ENCODE measurements at places on chromosomes 7 and 10.

DNA sequence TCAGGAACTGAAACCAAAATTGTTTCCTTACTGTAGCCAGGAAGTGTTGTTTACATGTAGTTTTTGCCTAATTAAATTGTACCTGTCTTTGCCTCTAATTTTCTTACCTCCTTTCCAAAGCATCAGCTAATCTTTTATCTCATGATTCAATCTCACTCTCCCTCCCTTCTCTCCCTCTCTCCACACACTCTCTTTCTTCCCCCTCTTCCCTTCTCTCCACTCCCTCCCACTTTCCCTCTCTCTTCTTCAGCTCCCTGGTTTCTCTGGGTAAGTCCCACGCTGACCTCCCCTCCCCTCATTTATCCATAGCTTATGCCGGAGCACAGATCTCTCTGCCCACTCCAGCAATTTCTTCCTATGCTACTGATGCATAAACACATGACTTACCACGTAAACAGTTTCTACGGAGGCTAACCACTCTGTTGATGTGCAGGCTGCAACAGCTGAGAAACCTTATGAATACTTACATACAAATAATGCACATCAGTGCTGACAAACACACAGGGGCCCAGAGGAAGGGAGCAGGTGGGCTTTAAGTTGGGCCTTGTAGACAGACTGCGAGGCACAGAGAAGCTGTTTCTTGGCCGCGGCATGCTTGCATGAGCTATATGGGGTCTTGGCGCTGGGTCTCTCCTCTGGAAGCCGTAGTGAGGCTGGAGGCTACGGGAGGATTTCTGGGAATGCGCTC is 174.4 kb upstream of the PLXNA4 start:
- DNase-seq: peak; percentile 31

GRCh38 chr7:121023194-121023593 is 34.7 kb downstream of the CPED1 start:
- DNase-seq: no peak

DNA sequence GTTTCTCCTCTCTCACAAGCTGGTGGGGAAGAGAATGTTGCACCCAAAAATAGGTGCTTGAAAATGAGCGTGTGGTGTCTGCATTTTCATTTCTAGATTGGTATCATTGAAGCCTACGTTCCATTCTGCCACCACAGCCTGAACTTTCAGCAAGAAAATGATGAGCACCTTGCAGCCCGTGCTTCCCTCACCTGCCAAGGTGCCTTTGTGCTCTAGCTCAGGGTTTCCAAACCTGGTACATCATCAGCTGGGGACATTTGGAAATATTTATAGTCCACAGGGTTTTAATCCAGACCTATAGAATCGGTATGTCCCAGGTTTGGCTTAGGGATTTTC is 701.2 kb downstream of the AUTS2 start:
- no peak for DNase-seq

- no peak for DNase-seq
These were observed 18.7 kb downstream of the HSPA12A start for GRCh38 chr10:116723428-116724281.

DNA sequence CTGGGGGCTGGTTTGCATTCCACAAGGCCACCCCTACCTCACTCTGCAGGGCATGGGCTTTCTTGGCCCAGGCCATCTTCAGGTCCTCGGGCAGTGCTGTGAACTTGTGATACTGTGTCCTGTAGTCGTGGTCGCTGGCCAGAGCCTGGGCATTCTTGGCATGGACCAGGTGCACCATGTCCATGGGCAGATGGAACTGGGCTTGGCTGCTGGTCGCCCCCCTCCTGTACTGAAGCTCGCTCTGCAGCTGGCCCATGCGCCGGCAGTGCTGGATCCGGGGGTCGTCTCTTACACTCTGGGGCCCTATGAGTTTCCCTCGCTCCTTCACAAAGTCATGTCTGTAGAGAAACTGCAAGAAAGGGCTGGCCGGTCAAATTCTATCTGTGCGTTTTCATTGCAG is 51.7 kb downstream of the HABP2 start:
- no peak for DNase-seq

DNA sequence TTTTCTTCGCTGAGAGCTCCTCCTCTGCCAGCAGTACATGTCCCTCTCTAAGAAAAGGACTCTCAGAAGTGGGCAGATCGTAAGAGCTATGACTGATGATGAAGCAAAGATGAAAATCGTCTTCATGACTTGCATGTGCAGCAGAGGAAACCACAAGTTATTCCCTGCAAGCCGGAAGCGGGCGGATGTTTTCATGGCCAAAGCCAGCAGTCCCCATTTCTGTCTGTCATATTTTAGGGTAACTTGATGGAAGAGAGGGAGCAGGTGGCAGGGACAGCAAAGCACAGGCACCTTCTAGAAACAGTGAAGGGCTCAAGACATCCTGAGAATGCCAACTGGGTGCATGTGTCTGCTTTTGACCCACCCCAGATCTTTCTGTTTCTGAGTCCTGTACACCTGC is 19.9 kb downstream of the KLF6 start:
- DNase-seq: no peak

DNA sequence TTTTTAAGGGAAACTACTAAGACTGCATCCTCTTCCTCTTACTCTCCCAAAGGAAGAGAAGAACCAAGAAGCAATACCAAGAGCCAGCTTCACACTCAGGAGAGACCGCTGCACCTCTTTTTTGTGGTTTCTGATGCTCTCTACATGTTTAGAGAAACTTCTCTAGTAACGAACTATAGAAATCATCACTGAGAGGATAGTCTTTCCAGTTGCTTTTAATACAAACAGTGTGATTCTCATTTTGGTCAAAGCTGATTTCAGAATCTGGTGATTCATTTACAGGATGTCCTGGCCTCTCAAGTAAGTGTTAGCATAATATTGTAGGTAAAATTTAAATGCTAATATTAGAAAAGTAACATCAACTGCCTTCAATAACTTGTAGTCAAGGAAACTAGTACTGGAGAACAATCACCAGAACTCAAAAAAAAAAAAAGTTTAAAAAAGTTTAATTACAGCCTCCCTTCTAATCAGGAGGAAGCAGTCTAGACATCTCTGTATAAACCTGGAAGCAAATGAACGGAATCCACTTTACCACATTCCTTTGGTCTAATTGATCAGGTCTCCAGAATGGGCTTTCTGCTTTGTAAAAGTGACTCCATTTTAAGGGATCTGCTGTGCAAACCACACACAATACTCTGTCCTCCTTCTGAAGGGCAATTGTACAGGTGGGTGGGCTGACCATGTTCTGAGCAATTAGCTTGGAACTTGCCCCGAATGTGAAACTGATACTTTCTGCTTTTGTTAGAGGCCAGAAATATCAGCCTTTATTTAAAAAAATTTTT is 3.0 kb downstream of the LAMB1 start:
- DNase-seq: no peak

DNA sequence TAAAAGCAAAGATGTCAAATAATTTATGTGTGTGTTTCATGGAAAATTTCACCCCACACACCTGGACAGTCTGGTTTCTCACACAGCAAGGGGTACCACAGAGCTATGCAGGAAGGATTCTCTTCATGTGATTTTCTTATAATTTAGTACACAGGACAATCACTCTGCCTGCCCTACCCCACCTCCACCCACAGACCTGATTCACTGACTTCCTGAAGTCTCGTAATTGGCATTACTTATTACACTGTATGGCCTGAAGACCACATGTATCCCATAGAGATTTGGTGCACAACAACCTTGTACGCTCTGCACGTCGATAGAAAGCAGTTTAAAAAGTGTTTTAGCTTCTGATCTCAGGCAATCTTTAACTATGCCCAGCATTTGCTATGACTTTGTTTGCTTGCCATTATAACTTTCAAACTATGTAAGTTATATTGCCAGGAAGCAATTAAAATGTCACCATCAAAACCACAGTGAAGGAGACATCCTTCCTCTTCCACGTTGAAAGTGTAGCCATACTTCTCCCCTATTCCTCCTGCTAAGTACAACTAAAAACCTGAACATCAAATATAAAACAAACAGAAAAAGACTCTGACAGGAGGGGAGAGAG is 279.4 kb upstream of the IMMP2L start:
- DNase-seq: no peak

GRCh38 chr7:126398851-126399529 is 853.8 kb downstream of the GRM8 start:
- no peak for DNase-seq

DNA sequence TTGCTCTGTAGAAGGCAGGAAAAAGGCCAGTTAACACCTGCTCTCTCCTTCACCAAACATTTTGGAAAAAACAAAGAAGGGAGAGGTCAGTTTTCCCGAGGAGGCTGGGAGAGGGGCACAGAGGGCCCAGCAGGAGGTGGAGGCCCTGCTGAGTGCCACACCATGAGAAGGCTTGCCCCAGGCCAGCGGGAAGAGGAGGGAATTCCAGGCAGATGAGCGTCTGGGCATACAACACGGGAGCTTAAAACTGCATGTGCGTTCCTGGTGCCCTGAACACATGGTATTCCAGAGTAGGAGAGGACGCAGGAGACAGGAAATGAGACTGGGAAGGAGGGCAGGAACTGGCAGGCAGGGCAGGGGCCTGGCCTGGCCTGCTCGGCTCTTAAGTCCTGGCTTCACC is 182.4 kb downstream of the CCDC3 start:
- no peak for DNase-seq

GRCh38 chr7:75619636-75620035 is 119.1 kb downstream of the HIP1 start:
- no peak for DNase-seq

DNA sequence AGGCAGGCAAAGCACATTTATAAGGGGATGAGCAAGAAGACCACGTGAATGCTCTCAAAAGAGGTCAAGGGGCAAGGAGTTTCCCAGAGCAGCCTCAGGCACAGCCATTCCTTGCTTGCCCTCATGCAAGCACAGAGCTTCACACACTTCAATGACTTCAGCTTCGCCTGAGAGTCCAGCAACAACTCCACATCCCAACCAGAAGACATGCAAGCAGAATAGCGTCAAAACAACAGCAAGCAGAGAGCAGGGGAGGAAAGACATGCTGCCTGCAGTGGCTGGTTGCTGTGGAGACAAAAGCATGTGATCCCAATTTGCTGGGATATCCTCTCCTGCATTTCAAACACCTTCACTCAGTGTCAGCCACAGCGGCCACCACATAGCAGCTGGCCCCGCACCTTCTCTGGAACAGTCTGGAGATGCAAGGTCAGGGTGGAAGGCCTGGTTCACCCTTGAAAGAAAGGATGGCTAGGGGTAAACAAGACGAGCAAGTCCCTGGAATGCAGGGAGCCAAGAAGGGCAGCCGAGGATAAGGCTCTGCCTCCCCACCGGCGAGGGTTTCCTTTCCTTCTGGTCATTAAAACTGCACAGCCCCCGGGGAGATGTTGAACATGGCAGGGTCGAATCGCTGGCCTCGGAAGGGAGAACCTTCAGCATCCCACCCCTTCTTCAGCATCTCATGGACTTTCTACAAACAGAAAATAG is 60.2 kb upstream of the CAMK2B start:
- peak; percentile 22 for DNase-seq

DNA sequence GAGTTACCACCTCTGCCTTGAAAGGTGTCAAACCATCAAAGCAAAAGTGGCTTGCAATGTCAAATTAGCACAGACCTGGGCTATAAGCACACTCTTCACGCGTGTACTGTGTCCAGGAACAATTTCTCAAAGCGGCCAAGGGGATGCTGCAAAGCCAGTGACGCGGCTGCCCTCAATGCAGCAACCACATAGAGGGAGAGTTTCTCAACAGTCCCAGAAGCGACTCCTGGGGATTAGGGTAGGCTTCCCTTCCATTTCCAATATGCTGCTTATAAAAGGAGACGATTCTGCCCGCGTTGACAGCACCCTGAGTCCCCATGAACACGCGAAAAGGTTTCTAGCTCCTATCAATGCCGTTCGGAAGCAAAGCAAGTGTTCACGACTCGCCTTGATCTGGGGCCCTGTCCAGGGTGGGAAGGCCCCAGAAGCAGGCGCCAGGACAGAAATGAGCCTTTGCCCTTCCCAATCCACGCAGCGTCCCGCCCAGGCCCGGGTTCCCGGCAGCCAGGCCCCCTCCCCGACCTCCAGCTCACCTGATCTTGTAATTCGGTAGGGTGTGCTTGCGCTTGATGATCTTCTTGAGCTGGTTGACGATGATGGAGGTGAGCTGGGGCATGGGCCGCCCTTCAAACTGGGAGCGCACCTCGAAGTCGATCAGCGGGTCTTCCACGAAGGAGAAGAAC is 1.3 kb downstream of the PDZD8 start:
- DNase-seq: peak; percentile 79

- DNase-seq: no peak
These were observed 16.9 kb upstream of the OTUD1 start for GRCh38 chr10:23422003-23422411.

GRCh38 chr10:96896884-96897589 is 64.9 kb downstream of the LCOR start:
- no peak for DNase-seq

GRCh38 chr7:15922002-15922401 is 235.5 kb upstream of the MEOX2 start:
- DNase-seq: no peak

DNA sequence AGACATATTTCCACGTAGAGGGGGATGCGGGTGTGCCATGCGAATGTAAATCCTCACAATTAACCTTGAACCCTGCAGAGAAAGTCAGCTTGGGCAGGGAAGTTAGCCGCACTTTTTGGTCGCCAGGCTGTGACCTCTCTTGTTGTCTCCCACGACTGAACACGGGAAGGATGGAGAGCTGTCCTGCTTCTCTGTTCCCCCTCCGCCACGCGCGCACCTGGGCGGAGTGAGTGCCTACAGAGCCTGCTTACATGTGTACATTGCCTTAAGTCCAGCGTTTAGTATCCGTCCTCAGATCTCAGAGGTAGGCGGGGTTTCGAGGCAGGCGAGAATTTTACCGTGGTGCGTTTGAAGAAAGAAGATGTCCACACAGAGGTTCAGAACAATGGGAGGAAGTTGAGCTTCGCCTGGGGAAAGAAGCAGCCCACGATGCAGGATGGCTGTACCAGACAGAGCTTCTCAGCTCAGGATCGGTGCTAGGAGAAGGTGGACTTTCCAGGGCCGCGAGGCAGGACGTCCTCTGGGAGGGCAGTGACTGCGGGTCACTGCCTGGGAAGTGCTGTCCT is 482 bp upstream of the ERCC6 start:
- DNase-seq: peak; percentile 50

DNA sequence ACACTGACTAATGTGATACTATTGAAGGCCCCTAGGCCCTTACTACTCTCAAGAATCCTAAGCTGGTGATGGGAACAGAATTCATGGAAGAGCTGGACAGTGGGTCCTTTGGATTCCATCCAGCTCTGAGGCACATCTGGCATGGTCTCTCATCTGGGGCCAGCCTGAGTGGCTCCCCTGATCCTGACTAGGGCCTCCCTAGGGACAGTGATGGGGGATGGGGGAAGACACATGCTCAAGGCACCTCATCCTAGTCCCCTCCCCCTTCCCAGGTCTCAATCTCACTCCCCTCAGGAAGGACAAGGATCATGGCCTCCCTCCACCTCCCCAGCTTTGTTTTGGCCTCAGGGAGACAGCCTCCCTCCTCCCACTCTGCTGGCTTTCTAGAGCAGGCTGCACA is 1.8 kb downstream of the KCNIP2 start:
- DNase-seq: no peak

GRCh38 chr10:31018962-31019361 is 12.7 kb downstream of the ZNF438 start:
- DNase-seq: no peak

DNA sequence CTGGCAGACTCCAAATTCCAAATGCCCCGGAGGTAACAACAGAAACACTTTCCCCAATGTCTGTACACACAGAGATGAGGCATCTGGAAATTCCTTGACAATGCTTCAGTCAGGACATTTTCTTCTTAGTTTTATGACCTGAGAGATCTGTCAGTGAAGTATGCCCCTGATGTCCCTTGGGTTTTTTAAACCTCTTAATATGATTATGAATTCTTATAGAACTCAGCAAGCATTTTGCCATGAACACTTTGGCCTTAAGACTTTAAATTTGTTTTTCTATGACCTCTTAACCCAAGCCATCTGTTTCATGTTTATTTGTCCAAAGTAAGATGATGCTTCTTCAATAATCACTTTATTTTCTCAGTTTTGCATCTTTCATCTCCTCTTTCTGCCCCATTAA is 1206.2 kb downstream of the GATA3 start:
- no peak for DNase-seq

All from stomach (tissue), 19 donors.